ENCODE measurements at places on chromosomes 11 and 22.

DNA sequence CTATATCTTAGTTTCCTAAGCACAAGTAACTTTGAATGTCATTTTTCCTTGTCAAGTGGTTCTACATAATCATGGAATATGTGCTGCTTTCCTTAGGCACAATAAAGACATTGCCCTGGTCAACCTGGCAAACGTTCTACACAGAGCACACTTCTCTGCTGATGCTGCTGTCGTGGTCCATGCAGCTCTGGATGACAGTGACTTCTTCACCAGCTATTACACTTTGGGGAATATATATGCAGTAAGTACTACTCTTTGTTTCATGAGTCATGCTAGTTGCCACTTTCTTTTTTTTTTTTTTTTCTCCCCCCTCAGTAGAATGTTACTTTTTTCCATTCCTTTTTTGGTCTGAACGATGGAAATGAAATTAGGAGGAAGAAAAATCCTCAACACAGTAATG is 38.5 kb downstream of the TTC17 start:
- DNase-seq, result no peak

GRCh38 chr22:45314786-45315185 is 5.1 kb downstream of the FAM118A start:
- DNase-seq, result no peak

- DNase-seq, result no peak
These were observed 40.0 kb downstream of the DCUN1D5 start for GRCh38 chr11:103051981-103052380.

GRCh38 chr11:11513422-11513821 is 108.4 kb downstream of the GALNT18 start:
- peak; percentile 71 for DNase-seq

DNA sequence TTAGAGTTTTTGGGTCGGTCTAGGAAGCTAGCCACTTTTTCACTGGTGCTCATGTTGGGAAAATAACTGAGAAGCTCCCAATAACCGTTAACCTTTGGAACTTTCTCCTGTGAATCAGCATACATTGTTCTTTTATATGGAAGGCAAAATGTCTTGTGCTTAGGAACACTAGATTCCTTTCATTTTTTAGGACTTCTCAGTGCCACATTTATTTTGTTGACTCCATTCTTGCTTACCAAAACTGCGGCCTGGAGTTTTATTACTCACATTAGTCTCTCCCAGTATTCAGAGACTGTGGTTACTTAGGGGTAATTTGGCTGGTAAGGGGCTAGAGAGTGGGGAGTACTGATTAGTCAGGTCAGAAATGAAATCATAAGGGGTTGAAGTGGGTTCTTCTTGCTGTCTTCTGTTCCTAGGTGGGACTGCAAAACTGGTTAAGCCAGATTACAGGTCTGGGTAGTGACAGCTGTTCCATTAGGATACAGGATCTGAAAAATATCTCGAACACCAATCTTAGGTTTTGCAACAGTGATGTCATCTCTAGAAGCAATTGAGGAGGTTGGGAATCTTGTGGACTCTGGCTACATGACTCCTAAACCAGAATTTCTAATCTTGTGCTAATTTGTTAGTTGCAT is 631.4 kb upstream of the LUZP2 start:
- no peak for DNase-seq

DNA sequence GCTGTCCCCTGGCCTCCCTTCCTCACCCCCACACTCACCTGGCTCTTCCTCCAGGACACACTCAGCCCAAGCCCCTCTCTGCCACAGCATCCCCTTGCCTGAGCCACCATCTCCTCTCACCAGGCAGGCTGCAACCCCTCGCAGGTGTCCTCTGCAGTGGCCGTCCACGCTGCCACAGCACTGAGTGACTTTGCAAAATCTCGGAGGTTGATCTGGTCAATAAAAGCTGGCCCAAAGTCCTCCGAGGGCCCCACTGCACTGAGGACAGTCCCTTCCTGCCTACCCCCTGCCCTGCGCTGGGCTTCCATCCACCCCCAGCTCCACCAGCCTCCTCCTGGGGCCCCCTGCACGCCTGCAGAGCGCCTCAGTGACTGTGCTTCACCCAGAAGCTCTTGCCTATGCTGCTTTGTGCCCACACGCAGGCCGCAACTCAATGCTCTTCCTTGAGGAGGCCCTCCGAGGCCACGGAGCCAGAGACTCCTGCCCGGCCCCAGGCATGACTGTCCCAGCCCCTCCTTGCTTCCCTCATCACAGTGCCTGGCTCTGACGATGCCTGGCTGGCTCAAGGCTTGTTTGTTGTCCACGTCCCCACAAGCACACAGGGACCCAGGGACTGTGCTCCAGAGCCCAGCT is 30.8 kb upstream of the SLC22A12 start:
- no peak for DNase-seq

DNA sequence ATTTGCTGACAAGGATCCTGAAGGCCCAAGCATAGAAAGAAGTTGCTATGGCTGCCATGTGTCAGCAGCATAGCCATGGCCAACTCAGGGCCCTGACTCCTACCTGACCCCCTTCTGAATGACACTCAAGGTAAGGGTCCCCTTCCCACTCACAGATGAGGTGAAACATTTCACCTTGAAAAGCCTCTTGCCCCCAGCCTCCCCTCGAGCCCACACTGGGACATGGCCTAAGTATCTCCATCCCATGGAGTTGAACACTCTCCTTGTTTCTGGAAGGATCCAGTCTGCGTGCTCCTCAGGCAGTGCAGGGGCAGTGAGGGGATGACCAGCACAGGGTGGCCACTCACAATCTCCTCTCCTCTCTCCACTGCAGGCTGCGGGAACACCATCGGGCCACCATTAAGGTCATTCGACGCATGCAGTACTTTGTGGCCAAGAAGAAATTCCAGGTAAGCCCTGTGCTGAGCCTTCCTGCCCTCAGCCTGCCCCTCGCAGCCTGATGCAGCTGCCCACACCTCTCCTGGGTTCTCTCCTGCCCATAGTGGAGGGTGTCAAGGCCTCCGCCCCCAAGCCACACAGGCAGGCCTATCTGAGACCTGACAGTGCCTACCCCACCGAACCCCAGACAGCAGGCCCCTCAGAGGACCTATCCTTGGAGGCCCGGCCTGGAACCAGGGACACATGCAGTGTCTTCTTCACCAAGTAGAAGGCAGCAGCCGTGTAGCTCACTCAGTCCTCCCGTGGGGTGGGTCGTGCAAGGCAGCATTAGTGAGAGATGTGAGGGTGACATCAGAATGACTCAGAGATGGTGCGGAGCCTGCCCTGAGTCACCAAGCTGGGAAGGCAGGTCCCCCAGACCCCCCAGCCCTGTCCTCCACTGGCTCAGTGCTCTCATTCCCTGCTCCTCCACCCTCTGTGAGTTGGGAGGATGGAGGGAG is 68.9 kb upstream of the KCNQ1OT1 start:
- peak; percentile 50 for DNase-seq

DNA sequence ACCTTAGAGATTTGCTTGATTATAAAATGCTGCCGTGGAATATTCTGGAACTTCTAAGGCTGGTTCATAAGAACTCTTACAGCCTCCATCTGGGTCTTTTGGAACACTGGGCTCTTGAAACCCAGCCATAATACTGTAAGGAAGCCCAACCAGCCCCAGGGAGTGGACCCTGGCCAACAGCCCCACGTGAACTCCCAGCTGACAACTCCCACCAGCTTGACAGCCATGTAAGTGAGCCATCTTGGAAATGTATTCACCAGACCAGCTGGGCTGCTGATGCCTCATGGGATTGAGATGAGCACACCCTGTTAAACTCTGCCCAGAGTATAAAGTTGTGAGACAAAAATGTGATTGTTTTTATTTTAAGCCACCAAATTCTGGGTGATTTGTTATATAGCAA is 378.7 kb upstream of the RAG2 start:
- no peak for DNase-seq

DNA sequence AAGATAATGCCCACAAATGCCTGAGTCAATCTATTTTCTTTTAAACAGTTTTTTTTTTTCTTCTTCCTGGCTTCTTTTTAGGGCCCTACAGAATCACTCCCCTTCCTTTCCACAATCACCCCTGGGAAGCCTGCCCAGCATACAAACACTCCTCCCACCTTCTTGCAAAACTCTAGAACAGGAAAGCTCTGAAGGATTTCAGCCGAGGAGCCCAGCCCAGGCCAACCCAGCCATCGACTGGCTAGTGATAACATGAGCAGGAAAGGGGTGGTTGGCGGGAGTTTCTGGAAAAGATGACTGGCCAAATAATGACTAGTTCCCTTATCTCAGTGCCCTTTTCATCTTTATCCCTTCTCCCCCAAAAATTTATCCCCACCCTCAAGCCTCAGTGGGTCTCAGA is 68.2 kb downstream of the USP35 start:
- peak; percentile 90 for DNase-seq

DNA sequence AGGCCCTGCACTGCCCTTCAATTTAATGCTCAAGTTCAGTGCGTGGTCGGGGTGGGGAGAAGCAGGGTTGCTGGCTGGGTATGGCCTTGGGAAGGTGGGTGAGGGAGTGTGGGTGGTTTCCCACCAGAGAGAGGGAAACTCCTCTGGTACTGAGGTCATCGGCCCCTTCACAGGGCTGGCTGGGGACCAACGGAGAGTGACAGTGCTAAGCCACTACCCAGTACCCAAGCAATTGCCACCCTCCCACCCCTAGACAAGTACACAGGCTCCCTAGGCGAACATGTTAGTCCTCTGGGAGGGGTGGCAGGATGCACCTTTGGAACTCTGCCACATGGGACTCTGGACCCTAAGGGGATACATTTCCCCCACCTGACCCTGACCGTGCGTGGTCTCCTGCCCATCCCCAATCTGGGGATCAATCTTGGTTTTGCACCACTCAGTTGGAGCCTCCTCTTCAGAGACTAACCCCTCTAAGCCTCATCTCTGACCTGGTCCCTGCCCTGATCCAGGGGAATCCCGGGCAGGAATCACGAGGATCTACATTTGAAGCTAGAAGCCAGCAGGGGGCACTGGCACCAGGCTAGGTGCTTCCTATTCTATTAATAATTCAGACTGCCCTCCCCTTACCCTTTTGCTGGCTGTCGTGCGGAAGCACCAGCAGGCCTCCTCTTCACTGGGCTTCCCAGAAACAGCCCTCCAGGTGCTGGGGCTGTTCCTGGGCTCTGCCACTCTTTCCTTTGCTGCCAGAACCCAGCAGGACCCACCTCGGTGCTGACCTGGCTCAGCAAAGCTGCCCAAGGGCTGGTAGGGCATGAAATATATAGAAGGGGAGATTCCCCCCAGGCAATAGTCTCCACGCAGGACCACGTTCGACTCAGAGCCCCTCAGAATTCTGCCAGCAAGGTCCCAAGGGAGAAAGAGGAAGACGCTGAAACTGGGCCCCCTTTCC is 377.7 kb downstream of the TENM4 start:
- DNase-seq, result no peak

GRCh38 chr22:47307326-47307725 is 544.9 kb downstream of the TBC1D22A start:
- peak; percentile 11 for DNase-seq

GRCh38 chr22:44191036-44191454 is 10.3 kb downstream of the PARVG start:
- no peak for DNase-seq

GRCh38 chr11:113591117-113591516 is 115.0 kb downstream of the TMPRSS5 start:
- no peak for DNase-seq

GRCh38 chr11:124511745-124512144 is 31.7 kb downstream of the OR8B12 start:
- no peak for DNase-seq

DNA sequence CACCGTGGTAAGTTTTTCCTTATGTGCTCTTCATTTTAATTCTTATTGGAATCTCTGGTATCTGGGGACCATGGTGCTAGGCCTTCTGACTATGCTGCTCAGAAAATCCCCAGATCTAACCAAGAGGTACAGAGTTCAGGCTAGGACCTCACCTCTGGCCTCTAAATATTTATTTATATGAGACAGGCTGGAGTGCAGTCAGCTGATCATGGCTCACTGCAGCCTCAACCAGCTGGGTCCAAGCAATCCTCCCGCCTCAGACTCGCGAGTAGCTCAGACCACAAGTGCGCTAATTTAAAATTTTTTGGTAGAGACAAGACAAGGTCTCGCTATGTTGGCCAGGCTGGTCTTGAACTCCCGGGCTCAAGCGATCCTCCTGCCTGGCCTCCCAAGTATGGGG is 38.4 kb downstream of the PKNOX2 start:
- DNase-seq, result no peak

DNA sequence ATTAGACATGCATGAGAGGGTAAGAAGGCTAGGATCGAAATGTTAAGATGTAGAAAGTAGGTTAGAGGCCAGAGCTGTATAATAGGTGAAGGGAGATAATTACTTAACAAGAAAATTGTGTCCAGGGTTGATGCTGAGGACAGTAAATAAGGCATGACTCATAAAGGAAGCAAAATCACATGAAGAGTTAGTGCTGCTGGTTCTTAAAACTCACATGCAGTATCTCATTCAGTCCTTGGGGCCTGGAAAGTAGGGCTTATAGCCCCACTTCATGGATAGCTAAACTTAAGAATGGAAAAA is 130.2 kb downstream of the NCAM1 start:
- no peak for DNase-seq

DNA sequence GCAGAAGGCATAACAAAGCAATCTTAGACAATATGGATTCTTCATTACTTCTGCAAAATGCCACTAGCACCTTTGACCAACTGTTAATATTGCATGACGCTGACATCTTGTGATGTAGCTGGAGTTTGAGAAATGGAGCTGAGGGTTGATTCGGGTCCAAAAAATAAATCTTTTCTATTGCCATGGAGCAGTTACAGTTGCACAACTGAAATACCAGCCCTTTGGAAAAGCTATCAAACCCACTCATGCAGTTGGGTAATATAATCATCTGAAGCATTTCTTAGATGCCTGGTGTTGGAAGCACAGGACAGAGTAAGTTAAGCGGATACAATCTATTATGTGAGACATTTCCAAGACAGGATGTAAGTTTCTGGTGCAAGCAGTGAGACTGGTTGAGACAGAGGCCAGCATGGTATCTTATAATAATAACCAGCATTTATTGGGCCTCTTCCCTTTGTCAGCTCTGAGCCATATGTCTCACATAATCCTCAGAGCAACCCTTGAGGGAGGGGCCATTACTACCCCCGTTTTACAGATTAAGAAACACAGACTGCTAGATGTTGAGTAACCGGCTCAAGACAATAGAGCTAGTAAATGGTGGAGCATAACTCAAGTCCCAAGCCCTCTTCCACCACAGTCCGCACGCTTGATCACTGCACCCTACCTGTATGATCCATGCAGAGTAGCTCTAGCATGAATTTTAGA is 74.9 kb upstream of the CAPRIN1 start:
- peak; percentile 63 for DNase-seq

DNA sequence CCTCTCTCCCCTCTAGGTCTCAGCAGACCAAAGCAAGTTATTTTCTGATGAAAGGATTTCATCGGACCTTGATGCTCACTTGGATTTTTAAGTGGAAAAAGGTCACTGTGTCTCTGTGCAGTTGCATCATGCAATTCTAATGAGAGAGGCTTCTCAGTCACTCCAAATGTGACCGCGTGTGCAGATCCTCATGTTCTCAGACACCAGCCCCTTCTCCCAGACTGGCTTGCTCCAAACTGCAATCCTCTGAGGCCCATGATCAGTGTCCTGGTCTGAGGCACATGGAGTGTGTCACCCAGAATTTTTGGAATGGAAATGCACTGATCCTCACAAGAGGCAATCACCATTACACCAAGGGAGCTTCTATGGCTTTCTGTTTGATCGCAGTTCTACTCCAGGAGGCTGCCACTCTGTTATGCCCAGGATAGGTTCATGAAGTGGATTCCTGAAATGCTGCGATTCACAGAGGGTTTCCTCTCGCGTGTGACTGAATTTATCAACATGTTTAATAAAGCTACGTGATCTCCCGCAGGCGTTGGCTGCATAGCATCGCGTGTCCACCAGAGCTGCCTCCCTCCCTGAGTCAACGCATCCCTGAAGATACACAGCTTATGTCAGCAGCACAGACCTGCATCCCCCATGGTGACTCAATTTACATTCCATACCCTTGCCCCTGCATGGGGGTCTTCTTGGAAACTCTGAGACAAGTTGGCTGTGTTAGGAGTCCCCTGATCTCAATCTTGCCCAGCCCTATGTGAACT is 544.6 kb upstream of the B3GAT1 start:
- DNase-seq, result no peak
